ENCODE measurements at places on chromosomes 2 and 18.

DNA sequence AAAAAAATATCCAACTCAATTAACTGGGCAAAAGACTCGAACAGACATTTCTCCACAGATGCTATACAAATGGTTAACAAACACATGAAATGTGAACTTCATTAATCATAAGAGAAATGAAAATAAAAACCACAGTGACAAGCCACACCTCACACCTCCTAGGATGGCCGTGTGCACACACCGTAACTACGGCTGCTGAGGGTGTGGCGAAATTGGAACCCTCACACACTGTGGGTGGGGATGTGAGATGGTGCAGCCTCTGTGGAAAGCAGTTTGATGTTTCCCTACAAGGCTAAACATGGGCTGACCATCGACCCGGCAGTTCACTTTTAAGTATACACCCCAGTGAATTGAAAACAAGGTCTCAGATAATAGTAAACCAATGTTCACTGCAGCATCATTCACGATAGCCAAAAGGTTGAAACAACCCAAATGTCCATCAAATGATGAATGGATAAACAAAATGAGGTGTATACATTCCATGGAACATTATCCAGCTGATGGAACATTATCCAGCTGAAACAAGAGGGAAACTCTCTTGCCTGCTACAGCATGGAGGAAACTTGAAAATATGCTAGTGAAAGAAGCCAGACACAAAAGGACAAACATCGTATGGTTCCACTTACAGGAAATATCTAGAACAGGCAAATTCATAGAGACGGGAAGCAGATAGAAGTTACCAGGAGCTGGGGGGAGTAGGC is 32.2 kb downstream of the ZAP70 start:
- no peak for DNase-seq

GRCh38 chr18:1047406-1047805 is 142.7 kb downstream of the ADCYAP1 start:
- no peak for DNase-seq

- DNase-seq = no peak
Observed at GRCh38 chr2:12767541-12767940, 50.8 kb downstream of the TRIB2 start.

- no peak for DNase-seq
Observed at GRCh38 chr2:129762386-129763189, 216.9 kb upstream of the RAB6C start.

- DNase-seq = no peak
Observed at GRCh38 chr2:69975853-69976462, 14.5 kb upstream of the ASPRV1 start.

DNA sequence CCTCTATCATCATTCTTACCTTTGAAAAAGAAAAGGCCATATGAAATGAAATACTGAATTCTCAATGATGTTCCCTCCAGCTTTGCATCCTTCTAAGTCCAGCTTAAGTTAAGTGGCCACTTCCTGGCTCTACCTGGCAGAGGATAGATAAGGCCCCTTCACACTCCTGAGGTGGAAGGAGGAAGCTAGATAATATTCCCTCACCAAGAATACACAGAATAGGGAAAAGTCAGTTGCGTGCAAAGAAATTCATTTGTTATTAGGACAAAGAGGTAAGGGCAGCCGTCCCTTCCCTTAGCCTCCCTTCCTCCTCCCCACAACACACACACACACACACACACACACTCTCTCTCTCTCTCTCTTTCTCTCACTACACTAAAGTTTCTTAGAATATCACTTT is 37.5 kb downstream of the OLA1 start:
- DNase-seq = no peak

- DNase-seq = no peak
Observed at GRCh38 chr18:48607056-48607984, 68.5 kb downstream of the CTIF start.

- DNase-seq = no peak
Observed at GRCh38 chr2:172597176-172597842, 41.4 kb downstream of the PDK1 start.

DNA sequence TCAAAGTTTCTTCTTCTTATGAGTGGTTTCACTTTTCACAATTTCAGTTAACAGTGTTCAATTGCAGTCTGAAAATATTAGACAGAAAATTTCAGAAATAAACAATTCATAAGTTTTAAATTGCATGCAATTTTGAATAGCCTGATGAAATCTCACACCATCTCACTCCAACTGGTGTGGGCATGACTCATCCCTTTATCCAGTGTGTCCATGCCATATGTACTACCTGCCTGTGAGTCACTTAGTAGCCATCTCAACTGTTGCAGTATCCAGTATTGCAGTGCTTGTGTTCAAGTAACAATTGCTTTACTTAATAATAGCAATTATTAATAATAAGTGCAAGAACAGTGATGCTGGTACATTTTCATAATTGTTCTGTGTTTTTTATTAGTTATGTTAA is 1202.5 kb downstream of the DSC3 start:
- DNase-seq = no peak

DNA sequence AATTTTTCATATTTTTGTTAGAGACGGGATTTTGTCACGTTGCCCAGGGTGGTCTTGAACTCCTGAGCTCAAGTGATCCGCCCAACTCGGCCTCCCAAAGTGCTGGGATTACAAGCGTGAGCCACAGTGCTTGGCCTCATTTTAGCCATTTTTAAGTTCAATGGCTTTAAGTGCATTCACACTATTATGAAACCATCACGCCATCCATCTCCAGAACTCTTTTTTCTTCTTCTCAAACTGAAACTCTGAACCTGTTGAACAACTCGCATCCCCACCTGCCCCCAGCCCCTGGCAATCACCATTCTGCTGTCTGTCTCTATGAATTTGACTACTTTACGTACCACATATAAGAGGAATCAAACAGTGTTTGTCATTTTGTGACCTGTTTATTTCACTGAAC is 31.3 kb upstream of the ASB18 start:
- DNase-seq = no peak

- no peak for DNase-seq
Observed at GRCh38 chr18:72867746-72868584, at the start of gene NETO1. NETO1 (minus strand) TSS chr18:72867987; CDS start chr18:72867291, 696 bp downstream.

Measured in ascending aorta (tissue), 2 donors.